ENCODE measurements at places on chromosomes 5 and 9.

DNA sequence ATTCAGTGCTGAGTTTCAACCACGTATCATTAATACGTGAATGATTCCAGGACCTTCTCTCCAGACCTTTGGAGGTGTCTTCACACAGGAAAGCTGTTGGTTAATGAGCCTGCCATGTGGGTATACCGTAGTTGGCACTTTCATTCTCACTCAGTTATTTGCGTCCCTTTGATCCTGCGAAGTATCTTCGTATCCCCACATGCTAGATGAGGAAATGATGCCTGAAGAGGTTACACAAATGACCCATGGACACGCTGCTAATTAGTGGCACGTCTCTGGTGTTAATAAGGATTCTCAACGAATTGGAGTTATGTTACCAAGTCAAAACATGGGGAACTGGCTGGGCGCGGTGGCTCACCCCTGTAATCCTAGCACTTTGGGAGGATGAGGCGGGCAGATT is 65.7 kb upstream of the GNE start:
- no peak for DNase-seq

GRCh38 chr9:18936094-18936871 is 96.7 kb downstream of the SAXO1 start:
- no peak for DNase-seq

DNA sequence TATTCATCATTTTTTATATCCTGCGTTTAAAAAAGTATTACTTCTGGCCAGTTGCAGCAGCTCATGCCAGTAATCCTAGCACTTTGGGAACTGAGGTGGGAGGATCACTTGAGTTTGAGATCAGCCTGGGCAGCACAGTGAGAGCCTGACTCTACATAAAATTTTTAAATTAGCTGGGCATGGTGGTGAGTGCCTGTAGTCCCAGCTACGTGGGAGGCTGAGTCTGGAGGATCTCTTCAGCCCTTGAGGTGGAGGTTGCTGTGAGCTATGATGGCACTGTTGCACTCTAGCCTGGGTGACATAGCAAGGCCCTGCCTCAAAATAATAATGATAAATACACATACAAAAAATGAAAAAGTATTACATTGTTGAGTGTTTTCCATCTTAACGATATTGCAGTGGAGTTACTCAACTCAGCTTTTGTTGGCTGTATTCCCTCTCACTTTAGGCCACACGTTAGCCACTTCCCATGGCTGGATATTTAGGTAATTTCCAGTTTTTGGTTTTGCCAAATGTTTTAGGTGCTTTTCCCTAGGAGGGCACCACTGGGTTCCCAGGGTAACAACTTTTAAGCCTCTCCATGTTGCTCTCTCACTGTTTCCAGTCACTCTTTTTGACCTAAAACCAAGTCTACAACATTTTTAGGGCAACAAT is 20.6 kb downstream of the SHB start:
- no peak for DNase-seq

DNA sequence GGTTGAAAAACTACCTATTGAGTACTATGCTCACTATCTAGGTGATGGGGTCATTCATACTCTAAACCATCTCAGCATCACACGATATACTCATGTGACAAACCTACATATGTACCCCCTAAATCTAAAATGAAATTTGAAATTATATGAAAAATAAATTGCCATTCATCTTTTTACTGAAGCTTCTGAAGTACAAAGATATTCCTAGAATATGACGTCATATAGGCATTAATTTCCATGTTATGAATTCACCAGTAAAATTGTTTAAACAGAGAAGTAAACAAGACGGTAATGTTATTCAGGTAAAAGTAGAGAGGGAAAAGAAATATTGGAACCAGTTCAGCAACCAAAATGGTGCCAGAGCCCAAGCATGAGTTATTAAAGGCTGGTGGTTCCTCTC is 173.0 kb downstream of the MRPS30 start:
- DNase-seq, result no peak

GRCh38 chr5:115842089-115842935 is 577 bp downstream of the AP3S1 start:
- no peak for DNase-seq

GRCh38 chr5:101796427-101796826 is 499.7 kb downstream of the SLCO4C1 start:
- DNase-seq, result no peak

- DNase-seq, result no peak
Observed at GRCh38 chr5:138545919-138546562, 3.0 kb upstream of the ETF1 start.

GRCh38 chr5:127019928-127020327 is 10.4 kb downstream of the MARCHF3 start:
- no peak for DNase-seq

- no peak for DNase-seq
Observed at GRCh38 chr5:158155067-158155466, 296.1 kb upstream of the CLINT1 start.

DNA sequence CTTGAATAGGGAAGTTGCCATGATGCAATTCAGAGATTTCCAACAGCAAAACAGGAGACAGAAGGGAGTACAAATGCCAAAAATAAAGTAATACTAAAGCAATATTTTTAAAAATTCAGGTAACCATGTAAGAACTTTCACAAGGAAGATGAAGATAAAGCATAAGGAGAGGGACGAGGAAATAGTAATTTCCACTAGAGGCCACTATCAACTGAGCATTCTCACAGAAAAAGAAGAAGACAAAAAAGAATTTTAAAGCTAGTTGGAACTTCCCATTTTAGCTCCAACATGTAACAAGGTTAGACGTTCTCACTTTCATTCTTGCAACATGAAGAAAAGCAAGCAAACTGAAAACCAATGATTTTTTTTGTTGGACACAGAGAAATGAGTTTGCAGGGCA is 779.9 kb upstream of the CDH6 start:
- no peak for DNase-seq

- no peak for DNase-seq
Observed at GRCh38 chr9:35674025-35674361, 265 bp downstream of the CA9 start.

- DNase-seq, result no peak
Observed at GRCh38 chr5:141634720-141635119, 1.9 kb downstream of the HDAC3 start.

DNA sequence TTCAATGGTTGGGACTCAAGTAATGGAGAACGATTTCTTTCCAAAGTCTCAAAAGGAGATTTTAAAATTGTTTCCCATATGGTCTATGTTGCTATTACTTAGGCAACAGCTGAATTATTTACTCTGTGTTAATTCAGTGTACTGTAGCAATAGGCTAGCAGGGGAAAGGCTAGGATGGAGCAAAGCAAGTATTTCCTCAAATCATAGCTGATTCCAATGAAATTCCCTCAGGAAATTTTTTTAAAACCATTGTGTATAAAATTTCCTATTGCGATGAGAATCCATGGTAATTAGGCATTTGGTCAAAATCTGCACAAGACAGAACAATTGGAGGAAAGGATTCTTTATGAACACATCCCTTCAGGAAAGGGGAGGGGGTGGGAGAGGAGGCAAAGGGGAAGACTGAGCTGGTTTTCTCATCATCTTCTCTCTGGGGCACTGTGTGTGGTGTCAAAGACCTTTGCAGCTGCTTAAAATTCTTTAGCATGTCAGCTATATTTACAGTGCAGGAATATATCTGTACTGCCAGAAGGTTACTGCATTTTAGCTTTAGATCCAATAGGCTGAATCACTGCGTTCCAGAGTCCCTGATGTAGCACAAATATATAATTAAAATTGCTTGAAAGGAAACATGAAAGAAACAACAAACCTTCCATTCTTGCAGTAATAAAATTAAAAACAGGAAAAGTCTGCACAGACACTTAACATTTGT is 95.3 kb downstream of the ZNF608 start:
- DNase-seq, result no peak

DNA sequence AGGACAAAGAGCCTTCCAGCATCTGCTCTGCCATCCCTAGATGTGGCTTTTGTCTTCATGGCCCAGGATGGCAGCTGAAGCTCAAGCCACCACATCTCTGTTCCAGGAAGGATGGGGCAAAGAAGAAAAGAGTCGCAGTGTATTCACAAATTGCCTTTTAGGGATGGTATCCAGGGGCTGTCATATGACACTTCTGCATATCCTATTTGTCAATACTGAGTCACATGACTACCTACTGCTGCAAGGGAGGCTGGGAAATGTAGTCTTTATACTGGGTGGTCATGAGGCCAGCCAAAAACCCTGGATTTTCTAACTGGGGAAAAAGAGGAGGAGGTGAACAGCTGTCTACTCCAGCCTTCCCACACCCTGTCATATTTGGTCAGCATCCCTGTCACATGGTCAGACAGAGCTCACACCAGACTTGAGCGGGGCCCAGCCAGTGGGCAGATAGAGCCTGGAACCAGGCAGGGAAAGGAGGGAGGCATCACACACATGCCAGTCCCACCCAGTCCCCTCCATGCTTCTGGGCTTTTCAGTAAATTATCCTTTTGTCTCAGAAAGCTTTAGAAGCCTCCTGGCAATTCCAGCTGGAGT is 52.0 kb downstream of the OLFM1 start:
- no peak for DNase-seq

GRCh38 chr9:131278702-131279111 is 2.4 kb upstream of the FAM78A start:
- no peak for DNase-seq

GRCh38 chr5:14222206-14222605 is 79.1 kb downstream of the TRIO start:
- no peak for DNase-seq

- no peak for DNase-seq
Observed at GRCh38 chr5:39076757-39077728, 2.8 kb upstream of the RICTOR start.

DNA sequence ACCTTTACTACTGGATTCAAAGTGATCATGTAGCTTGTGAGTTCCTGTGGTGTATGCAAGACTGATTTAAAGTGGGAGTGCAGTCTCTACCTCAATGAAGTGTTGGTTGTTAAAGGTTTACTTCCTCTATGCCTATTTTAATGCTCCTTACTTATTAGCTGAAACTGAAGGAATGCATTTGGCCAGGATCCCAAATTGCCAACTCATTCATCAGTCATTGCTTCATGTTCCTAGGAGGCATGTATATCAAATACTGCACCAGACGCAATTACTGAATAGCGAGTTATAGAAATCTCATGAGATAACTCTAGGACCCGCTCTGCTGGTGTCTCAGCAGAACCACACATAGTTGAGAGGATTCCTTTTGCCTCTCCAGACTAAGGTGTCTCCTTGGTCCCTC is 143.0 kb upstream of the RPS23 start:
- DNase-seq, result no peak

GRCh38 chr9:134089972-134090371 is 22.1 kb upstream of the BRD3 start:
- DNase-seq, result no peak

GRCh38 chr5:9188131-9188530 is 357.7 kb downstream of the SEMA5A start:
- no peak for DNase-seq

GRCh38 chr5:94031631-94032030 is 290.2 kb upstream of the POU5F2 start:
- peak; percentile 5 for DNase-seq

DNA sequence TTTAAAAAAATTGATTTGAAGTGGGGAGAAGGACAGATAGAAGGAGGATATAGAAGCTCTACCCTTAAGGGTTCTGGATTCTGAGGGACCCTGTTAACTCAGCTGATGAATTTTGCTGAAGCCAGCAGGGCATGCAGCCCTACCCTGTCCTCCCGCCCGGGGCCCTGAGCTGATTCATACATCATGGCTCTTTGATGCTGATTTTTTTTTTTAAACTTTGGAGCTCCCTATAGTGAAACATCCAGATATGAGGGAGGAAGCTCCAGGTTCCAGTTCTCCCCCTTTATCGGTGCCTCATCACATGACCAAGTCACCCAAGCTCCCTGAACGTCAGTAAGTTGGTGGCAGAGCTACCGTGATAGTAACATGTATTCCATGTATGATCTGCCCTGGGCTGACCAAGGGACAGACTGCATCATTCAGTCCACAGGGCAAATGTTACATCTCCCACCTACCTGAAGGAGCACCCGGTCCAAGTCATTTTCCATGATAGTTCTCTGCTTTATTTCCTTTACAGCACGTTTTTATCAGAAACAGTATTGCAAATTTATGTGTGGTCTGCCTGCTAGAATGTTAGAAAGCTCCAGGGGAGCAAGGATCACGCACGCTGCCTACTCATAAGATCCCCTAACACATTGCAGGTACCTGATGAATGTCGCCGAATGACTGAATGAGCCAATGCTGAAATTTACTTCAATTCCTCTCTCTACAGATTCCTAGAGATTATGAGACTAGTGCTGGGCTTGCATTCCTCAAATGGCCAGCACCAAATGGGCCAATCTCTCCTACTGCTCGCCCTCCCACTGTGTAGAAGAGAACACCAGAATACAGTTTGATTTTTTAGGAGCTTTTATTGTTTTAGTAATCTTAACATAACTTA is 25.9 kb downstream of the SPARC start:
- no peak for DNase-seq

DNA sequence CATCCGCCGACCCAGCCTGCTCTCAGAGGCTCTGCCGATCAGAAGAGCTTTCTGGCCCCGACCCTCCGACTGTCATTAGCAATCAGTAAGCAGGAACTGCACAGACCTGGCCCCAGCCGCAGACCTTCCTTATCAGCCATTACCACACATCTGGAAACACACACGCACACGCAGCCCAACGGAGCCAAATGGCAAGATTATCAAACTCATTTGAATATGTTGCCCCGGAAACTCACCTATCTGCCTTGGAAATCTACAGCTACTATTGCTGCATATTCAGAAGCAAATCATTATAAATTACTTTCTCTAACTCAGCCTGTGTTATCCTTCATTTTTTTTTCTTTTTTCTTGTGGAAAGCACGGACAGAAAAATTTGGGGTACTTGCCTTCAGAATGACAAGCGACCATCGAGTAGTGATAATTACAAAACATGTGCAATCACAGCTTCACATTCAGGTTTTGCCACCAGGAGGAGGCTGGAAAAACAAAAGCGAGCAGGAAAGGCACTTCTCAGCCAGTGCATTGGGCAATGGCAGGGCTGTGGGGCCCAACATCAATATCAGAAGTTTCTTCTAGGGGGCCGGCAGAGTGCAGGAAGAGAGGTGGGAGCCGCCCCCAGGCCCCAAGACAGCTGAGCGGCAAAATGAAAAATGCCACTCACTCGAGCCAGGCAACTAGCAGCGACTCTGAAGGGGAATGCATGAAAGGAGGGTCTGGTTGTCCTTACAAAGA is 122.3 kb downstream of the VAV2 start:
- DNase-seq, result no peak

GRCh38 chr9:71675857-71676165 is 92.5 kb downstream of the CEMIP2 start:
- no peak for DNase-seq

GRCh38 chr5:165525271-165525670 is 2019.9 kb downstream of the MAT2B start:
- no peak for DNase-seq

DNA sequence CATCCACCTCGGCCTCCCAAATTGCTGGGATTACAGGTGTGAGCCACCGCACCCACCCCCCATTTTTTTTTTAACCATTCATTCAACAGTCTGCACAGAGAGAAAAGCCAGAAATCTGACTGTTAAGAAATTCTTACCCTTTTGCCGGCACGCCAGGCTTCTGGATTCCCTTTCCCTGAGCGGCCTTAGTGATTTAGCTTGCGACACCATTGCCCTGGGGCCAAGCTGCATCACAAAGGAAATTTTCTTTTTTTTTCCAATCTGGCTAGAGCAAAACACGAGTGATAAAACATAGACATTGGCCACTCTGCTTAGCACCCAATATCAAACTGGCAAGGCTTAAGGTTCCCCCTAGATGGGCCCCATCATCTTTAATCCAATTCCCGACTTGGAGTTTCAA is 21.2 kb upstream of the ATOSB start:
- DNase-seq, result no peak
